ENCODE measurements at places on chromosomes 4 and X.

GRCh38 chr4:101670370-101670769 is 120.2 kb upstream of the BANK1 start:
- no peak for DNase-seq

DNA sequence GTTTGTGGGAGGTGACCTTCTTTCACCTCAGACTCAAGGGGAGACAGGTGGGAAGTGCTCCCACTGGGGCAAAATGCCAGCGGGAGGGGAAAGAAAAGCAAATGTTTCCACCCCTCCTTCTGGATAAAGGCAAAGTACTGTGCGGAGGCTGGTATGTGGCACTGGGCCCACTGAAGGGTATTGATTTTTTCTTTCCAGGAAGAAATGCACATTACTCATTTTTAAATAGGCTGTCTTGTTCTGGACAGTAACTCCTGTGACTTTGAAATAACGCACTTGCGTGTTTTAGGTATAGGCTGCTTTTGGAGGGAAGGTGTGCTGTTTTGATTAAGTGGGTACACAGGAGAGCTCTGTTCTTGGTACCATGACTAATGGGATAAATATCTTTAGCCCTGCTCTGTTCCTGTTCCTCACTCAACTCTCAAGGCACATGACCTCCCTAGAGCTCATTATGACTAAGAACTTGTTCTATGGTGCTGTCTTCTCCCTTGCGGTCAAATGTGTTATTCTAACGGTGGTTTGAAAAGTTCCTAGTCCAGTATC is 40.7 kb upstream of the MBTPS2 start:
- DNase-seq = no peak

- DNase-seq = no peak
Observed at GRCh38 chr4:54547299-54548097, 110.3 kb upstream of the KIT start.

GRCh38 chr4:573122-573892 is 2.8 kb downstream of the TMEM271 start:
- DNase-seq = no peak

- no peak for DNase-seq
Observed at GRCh38 chrX:358651-359143, 28.0 kb downstream of the PPP2R3B start.

- DNase-seq = no peak
Observed at GRCh38 chr4:2817701-2818350, 24.9 kb downstream of the SH3BP2 start.

GRCh38 chrX:124829930-124830329 is 483.6 kb downstream of the SH2D1A start:
- no peak for DNase-seq

- DNase-seq = no peak
Observed at GRCh38 chr4:162706051-162706450, 460.6 kb downstream of the NAF1 start.

- no peak for DNase-seq
Observed at GRCh38 chr4:113433536-113434246, 327.8 kb downstream of the CAMK2D start.

GRCh38 chr4:5021546-5021945 is 2.3 kb upstream of the CYTL1 start:
- DNase-seq = no peak

DNA sequence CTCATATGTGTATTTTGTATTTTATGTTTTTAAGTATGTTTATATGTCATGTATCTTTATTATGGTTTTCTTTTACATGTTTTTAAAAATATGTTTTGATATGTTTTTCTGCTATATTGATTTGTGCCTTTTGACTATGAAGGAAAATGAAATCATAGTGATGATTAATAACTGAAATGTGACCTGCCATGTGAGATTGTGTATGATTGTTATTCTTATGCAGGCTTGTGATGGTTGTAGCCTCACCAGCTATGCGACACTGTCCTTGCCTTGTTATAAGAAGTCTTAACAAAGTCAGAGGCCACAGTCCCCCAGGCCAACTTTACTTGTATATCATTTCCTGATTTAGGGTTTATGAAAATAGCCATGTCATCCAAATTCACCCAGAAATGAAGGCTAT is 83.2 kb downstream of the TMEM131L start:
- DNase-seq = no peak

DNA sequence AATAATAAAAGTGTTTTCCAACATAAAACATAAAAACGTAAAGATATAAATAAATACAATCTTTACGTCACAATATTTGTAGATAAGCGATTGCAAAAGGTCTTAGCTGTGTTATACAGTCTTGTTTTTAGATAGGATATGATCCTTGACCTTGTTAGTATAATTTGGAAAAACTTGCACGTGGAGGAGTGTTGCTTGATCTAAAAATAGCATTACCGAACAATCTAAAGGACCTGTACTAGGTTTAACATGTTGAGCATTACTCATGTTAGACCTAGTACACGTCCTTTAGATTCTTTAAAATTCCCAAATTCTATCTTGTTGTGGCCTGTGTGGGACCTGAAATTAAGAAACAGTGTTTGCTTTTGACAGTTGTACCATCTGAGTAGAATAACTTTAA is 1.6 kb downstream of the METAP1 start:
- DNase-seq = no peak

- DNase-seq = no peak
Observed at GRCh38 chr4:41215155-41215554, 813 bp upstream of the APBB2 start.

GRCh38 chr4:152663203-152664066 is 16.4 kb downstream of the TMEM154 start:
- DNase-seq = no peak

GRCh38 chrX:16089086-16089485 is 34.3 kb upstream of the GRPR start:
- no peak for DNase-seq

GRCh38 chrX:12308420-12308819 is 170.1 kb downstream of the FRMPD4 start:
- DNase-seq = no peak

- DNase-seq = no peak
Observed at GRCh38 chr4:71537551-71538065, 198.8 kb downstream of the SLC4A4 start.

- DNase-seq = no peak
Observed at GRCh38 chr4:48429709-48430474, 53.3 kb upstream of the SLC10A4 start.

DNA sequence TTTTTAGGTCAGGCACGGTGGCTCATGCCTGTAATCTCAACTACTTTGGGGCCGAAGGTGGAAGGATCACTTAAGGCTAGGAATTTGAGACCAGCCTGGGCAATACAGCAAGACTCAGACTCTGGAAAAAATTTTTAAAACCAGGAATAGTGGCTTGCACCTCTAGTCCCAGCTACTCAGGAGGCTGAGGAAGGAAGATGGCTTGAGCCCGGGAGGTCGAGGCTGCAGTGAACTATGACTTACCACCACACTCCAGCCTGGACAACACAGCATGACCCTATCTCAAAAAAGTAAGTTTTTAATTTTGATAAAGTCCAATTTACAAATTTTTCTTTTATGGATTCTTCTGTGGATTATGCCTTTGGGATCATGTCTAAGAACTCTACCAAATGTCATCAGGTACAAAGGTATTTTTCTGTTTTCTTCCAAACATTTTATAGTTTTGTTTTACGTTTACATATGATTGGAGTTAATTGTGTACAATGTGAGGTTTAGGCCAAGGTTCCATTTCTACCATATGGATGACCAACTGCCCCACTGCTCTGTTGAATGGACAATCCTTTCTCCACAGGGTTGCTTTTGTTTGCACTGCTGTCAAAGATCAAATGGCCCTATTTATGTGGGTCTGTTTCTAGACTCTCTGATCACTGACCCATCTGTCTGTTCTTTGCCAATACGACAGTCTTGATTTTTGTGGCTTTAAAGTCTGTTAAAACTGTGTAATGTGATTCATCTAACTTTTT is 48.2 kb downstream of the CPLX1 start:
- no peak for DNase-seq

DNA sequence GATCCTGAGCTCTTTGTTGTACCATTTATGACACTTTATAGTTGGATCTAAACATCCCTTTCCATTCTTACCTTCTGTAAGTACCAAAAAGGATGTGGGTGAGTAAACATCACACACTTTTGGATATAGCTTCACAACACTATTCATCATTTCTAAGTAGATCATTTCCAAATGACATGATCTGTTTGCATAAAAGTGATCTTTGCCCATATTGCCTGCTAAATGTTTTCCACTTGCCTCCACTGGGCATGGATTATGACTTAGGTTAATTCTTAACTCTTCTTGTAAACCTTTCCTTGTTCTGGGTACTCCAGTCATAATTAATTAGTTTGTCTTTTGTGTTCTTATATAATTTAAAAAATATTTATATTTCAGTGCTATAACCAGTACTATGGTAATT is 244.9 kb upstream of the AGA start:
- no peak for DNase-seq

- no peak for DNase-seq
Observed at GRCh38 chrX:111257733-111258132, 12.6 kb downstream of the CAPN6 start.

DNA sequence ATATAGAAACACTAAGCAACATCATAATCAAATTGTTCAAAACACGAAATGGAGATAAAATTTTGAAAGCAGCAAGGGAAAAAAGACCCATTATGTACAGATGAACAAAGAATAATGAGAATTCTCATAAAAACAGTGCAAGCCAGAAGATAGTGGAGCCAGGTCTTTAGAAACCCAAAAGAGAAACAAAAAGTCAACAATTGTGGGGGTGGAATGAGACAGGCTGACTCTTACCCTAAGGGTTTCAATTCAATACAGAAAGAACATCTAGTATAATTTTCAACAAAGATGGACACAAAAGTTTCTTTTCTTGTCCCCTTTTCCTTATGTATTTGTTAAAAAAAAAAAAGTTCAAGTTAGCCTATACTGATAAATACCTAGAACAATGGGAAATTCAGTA is 34.0 kb upstream of the MAGEB2 start:
- no peak for DNase-seq

DNA sequence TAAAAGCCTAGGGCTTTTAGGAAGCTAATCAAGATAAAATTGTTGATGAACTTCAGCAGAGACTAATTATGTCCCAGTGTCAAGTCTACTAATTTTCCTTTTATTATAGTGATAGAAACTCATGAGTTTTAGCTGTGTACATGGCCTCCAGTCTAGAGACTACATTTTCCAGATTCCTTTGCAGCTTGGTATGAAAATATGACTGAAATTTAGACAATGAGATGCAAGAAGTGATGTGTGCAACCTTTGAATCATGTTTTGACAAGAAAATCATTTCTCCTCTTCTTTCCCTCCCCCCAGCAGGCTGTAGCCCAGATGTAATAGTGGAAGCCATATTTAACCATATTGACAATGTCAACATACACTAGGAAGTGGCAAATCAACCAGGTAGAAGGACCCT is 30.3 kb upstream of the IL13RA2 start:
- no peak for DNase-seq

- no peak for DNase-seq
Observed at GRCh38 chr4:8688041-8688907, 95.7 kb downstream of the CPZ start.

DNA sequence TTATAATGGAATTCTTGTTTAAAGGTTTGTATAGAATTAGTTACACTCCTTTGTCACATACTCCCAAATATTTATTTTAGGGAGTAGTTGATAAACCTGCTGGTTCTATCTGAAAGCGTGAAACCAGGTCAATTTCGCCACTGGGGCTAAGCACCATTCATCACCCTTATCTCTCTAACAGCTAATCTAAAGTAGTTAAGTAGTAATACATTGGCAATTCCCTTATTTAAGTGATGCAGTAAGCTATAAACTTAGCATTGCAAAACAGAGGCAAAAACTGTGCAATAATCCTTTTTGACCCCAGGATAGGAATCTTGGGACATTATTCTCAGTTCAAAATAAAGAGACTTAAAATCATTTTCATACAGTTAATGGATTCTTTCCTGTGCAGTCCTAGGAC is 33.7 kb upstream of the PTPN13 start:
- DNase-seq = no peak

DNA sequence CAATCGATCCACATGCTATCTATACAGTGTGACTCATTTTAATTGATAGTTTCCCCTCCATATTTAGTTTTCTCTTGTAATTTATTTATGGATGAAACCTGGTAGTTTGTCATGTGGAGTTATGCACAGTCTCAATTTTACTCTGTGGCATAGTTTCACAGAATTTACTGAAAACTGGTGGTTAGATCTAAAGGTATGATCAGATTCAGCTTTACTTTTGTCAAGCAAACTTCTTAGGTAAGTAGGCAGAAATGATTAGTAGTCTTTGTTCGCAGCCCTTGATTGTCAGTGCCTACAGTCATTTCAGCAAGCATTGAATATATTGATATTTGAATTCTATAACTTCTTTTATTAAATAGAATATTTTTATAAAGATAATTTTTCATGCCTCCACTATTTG is 2.5 kb downstream of the ADD1 start:
- DNase-seq = no peak

DNA sequence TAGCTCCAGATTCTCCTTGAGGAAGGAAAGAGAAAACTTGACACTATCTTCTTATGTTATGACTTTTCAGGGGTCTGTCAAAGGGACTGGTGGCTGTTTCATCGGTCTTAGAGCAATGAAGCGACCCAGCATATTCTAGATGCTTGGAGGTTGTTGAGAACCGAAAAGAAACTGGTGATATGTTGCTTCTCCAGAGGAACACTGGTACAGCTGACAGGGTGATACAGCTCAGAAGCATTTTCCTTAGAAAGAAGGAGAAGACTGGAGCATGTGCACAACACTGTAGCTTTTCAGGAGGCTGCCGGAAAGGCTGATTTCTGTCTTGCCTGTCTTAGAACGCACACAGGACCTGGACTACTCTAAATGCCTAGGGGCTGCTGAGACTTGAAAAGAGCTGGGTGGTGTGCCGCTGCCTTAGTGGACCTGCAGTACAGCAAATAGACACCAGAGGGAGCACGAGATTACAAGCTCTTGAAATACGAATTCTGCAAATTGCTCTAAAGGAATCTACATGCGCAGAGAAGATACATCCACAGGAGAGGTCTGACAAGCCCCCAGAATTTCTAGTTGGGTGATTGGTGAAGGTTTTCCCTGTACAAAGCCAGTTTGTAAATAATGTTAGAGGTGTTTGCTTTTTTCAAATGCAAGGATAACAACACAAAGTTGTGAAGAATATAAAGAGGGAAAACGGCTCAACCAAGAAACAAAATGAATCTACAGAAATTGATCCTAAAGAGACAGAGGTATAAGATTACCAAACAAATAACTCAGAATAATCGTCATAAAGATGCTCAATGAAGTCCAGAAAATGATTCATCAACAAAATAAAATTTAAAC is 223.1 kb upstream of the DMD start:
- DNase-seq = no peak

DNA sequence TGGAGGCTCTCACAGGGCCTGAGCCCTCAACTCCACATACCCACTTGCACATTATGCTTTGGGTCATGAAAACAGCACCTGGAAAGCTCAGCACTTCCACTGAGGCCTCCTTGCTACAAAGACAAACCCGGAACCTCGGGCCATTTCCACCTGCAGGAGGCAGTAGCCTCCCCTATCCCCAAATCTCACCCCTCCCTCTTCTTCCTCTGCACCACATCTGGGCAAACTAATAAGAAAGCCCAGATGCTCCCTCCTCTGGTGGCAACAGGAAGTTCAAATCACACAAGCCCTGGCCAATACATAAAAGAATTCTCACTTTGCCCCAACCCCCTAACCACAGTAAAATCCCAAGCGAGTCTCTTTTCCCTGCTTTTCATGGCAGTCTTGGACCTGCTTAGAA is 136.4 kb downstream of the MAPK10 start:
- DNase-seq = no peak

- no peak for DNase-seq
Observed at GRCh38 chr4:8730159-8730558, 137.6 kb downstream of the CPZ start.

Data from activated CD8-positive, alpha-beta memory T cell treated with anti-CD3 and anti-CD28 coated beads for 1 hour (primary cell).